Neural crest cell (in vitro differentiated cells): ENCODE measurements at places on chromosomes 12 and 14.
A peak's percentile ranks its signal among the peaks of the same experiment; 100 is the strongest.

DNA sequence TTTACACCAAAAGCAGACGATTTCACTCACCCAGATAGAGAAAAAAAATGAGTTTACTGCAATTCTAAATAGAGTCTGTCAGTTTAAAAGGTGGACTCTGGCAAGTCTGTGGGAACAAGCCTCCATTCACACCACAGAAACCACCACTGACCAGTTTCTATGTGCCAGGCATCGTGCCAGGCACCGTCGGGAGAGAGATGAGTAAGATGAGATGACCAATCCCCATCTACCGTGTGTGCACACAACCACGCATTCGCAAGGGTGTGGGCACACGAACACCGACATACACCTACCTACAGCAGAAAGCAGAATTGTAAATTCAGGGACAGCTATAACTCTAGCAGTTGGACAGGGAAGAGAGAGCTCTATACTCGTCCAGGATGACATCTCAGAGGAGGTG lies 58.3 kb downstream of the PRIMA1 start:
- DNase-seq: no peak

GRCh38 chr12:19088606-19089005 lies 40.9 kb upstream of the PLEKHA5 start:
- no peak for DNase-seq

DNA sequence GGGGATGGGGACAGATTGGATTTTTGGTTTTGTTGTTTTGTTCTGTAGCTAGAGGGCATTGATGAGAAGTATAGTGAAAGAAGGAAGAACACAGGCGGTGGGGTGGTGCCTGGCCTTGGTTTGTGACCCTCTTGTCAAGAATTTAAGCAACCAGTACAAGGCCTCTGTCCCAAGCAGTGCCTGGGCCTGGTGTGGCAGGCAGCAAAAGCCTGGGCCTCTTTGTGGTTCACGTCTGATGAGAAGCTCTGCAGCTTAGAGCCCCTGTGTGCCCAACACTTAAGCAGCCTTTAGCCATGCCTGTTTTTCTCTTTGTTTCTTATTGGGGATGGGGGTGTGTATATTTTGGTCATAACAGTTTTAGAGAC lies 98.0 kb downstream of the PPP2R5C start:
- DNase-seq: no peak

GRCh38 chr12:123286652-123287373 lies 15.2 kb upstream of the CDK2AP1 start:
- DNase-seq: no peak

GRCh38 chr14:28407031-28407825 lies 359.4 kb upstream of the FOXG1 start:
- no peak for DNase-seq

- no peak for DNase-seq
Measured at GRCh38 chr14:59360923-59361794, 104.0 kb downstream of the GPR135 start.

DNA sequence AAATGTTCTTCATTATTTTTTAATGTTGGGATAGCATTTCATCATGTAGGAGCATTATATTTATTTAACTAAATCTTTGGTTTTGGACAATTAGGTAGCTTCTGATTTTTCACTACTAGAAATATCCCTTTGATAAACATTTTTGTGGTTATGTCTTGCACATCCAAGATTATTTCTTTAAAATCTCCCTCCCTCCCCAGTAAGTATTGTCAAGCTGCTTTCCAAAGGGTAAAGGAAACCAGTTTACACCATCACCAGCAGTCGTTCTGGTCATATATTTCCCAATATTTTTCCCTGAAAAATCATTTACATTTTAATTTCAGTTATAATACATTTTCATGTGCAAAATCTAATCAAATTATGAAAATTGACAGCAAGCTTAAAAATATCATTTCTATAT lies 11.1 kb downstream of the CD69 start:
- DNase-seq: no peak

DNA sequence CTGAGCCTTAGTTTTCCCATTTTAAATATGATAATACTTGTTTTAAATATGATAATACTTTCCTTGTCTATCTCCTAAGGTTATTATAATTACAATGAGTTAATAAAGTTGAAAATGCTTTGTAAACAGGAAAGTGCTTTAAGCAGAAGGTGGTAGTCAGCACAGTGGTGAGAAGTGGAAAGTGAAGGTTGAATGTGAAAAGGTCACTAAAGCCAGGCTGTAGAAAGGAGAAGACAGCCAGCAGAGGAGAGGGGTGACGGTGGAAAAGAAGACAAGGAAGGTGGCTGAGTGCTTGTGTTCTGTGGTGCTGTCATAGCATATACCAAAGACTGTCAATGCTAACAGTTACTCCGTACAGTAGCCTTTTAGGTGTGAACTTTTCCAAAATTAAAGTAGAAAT lies 117.8 kb downstream of the ESR2 start:
- DNase-seq: no peak

- DNase-seq: no peak
Measured at GRCh38 chr14:55841625-55842024, 261.6 kb downstream of the KTN1 start.

- no peak for DNase-seq
Measured at GRCh38 chr12:106271575-106272505, 24.0 kb upstream of the CKAP4 start.

- DNase-seq: no peak
Measured at GRCh38 chr12:54159589-54159988, 29.2 kb downstream of the SMUG1 start.

DNA sequence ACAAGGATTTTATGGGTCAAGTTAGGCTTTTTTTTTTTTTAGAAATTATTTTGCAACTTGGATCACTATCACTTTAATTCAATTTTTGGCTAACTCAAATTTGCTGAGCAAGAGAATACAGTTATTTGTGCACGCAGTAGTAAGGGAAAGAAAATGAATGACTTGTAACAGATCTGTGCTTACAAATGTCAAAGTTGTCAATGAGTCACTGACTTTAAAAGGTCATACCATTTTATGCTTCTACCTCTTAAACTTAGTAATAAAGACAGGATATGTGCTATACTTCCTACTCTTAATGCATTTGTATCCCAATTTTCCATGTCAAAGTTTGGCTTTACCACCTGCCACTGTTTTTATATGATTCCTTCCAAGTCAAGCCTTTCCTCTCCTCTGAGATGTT lies 131.1 kb upstream of the FBXO33 start:
- DNase-seq: no peak

GRCh38 chr12:117032593-117033381 lies 66.4 kb downstream of the TESC start:
- DNase-seq: no peak

DNA sequence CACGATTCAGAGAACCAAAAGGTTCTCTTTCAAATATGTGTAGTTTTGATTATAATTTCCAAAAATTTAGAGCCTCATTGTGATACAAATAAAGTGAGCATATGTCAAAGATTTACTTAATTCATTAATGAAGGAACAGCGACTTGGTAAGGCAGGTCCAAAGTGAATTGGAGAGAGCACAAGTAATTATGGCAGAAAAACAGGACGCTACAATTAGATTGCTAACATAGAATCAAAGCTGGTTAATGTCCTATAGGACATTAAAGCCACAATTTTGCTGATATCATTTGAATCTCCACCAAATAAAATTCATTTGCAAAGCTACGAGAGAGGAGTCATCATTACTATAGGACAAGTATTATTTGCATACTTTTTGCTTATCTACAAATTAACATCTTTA lies 164.2 kb downstream of the CCER1 start:
- no peak for DNase-seq

- DNase-seq: no peak
Measured at GRCh38 chr12:104551-105081, 38.0 kb downstream of the IQSEC3 start.

GRCh38 chr14:54528973-54529372 lies 19.3 kb downstream of the CGRRF1 start:
- DNase-seq: no peak

GRCh38 chr12:67148265-67148664 lies 120.9 kb upstream of the CAND1 start:
- no peak for DNase-seq

GRCh38 chr12:47249082-47249481 lies 169.3 kb upstream of the AMIGO2 start:
- DNase-seq: no peak

GRCh38 chr14:26286081-26286912 lies 311.5 kb downstream of the NOVA1 start:
- DNase-seq: no peak

- DNase-seq: peak; percentile 79
Measured at GRCh38 chr14:58239244-58240195, 5.1 kb upstream of the PSMA3 start.

DNA sequence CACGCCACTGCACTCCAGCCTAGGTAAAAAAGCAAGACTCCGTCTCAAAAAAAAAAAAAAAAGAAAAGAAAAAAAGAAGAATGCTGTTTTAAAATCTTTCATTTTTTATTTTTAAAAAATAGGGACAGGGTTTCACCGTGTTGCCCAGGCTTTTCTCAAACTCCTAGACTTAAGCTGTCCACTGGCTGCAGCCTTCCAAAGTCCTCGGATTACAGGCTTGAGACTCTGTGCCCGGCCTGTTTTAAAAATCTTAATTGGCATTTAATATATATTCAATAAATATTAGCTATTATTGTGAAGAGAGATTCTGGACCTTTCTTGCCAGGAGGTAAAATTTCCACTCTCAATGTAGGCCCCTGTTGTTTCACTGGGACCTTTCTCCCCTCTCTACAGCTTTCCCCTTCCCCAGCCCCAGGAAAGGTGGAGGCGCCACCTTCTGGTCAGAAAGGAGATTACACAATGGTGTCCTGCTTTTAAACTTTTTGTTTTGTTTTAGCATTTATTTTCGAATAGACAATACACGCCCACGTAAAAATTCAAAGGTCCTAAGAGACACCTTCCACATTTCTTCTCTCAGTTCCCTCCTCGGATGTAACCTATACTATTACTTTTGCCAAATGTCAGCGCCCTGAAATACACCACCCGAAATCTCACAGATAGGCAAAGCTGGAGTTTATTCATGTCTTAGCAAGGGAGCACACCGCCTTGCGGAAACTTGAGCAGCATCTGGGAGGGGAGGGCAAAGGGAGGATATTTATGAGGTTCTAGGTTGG lies 23.8 kb upstream of the PHC1 start:
- peak; percentile 76 for DNase-seq

GRCh38 chr12:19548834-19549233 lies 109.5 kb downstream of the AEBP2 start:
- no peak for DNase-seq

DNA sequence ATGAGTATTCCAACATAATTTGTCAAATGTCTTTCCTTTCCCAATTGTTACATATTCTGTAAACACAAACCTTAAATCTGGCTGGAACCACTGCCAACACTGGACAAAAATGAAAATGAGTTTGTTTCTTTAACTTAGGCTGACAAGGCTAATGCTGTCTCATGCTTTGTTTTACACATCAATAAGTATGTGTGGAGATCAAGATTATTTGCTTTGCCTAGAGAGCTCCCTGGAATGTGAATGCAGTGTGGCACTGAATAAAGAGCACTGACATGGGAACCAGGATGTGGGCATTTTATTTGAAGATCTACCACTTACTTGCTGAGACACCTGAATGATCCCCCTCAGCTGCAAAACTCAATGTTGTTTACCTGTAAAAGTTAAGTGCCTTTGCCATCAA lies 61.7 kb downstream of the RALGAPA1 start:
- no peak for DNase-seq

DNA sequence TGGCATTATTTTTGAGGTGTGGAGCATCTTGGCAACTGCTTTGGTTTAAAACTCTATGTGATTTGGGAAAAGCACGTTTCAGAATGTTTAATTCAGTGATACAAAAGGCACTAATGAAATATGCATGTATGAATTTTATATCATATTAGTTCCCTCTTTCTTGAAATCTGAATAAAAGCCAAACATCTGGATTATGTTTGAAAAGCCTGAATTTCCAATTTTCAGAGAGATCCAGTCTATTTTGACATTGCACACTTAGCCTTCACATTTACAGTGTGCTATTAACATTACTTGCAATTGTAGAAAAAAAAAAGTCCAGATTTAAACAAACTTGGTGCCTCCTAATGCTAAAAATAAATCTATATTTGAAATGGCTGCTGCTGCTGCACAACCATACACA lies 219.1 kb upstream of the NPAS3 start:
- DNase-seq: no peak

- DNase-seq: no peak
Measured at GRCh38 chr12:131365821-131366260, 345.0 kb upstream of the SFSWAP start.

- no peak for DNase-seq
Measured at GRCh38 chr12:87612996-87613395, 416.2 kb downstream of the C12orf50 start.

- DNase-seq: no peak
Measured at GRCh38 chr12:109771746-109772621, 58.4 kb downstream of the FAM222A start.

GRCh38 chr12:93536766-93537488 lies 35.5 kb upstream of the SOCS2 start:
- no peak for DNase-seq

GRCh38 chr12:111250251-111250881 lies 118.5 kb downstream of the PHETA1 start:
- no peak for DNase-seq

DNA sequence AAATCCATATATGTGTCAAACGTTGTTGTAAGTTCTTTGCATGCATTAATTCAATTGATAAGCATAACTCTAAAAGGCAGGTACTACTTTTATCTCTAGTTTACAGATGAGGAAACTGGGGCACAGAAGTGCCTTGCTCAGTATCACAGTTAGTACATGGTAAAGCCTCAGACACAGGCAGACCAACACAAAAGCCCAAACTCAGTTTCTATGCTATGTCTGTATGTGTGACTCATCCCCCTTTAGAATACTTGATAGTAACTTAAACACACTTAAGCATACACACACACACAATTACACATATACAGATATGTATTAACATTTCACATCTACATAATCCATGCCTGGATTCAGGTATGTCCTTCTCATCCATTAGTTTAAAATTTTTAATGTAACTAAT lies 88.0 kb downstream of the EPS8 start:
- no peak for DNase-seq

DNA sequence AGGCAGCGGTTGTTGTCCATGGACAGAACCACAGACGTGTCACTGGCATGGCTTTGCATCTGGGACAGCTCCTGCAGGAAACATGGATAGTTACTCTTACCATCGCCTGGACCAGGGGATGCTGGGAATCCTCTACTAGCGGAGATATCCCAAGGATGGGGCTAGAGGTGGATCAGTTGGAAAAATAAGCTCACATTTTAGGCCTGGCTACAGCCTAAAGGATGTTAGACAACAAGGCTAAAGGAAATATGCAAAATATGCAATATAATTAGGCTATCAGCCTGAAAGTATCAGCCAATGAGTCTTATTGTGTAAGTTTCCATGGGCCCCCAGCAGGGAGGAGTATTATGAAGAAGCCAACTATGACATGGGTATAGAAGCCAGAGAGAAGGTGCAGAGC lies 5.0 kb downstream of the KRT76 start:
- no peak for DNase-seq

- no peak for DNase-seq
Measured at GRCh38 chr12:25102402-25102801, 92.6 kb downstream of the DNAI7 start.

GRCh38 chr12:60752589-60752988 lies 1156.8 kb downstream of the SLC16A7 start:
- no peak for DNase-seq

GRCh38 chr12:131990980-131991305 lies 41.2 kb downstream of the EP400 start:
- no peak for DNase-seq

- DNase-seq: peak; percentile 70
Measured at GRCh38 chr12:113149361-113150150, at the start of gene CFAP73. TSS of gene CFAP73 (plus strand) at chr12:113149724. CDS start at chr12:113149858, 134 bp downstream.
